ENCODE measurements at places on chromosomes 7 and 10.

- DNase-seq = no peak
Observed at GRCh38 chr10:14129770-14130169, 201.0 kb downstream of the FRMD4A start.

- no peak for DNase-seq
Observed at GRCh38 chr7:28787106-28787505, 171.0 kb downstream of the TRIL start.

DNA sequence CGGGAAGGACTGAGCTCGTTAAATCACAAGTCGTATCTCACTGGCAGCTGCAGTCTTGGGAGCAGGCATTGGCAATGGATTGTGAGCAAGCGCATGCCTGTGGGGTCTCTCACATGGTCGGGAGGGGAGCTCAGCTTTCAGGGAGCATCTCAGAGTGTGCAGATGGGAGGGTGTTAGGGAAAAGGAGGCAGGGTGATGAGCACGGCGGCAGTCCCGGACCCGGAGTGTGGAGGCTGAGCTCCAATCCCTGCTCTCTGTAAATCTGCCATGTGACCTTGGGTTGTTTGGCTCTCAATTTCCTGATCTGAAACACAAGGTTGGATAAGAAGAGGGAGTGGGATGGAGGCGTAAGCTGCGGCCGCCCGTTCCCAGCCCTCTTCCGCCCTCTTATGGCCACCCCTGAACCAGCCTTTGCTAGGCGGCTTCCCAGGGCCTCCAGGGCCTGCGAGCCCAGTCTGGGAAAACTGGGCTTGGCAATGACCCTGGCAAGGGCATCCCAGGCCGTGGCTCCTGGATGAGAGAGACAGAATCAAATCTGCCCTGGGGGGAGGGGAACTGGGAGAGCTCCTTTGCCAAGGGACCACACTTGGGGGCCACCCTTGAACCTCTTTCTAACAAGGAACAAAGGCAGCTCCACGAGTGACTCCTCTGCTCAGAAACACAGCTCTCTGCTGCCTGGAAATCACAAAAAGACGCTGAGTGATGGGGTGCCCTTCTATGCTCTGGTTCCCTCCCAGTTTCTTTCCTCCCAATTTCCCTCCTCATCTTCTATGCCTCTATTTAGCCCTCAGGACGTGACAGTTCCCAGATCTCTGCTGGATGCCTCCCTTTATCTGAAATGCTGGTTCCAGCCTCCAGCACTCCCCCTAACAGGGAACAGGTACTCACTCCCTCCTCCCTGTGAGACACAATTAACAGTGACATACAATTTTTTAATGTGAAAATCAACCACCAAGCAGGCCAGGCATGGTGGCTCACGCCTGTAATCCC lies 41.7 kb upstream of the LOXL4 start:
- DNase-seq = peak; percentile 84

- DNase-seq = no peak
Observed at GRCh38 chr10:132890301-132890700, 52.1 kb downstream of the CFAP46 start.

- DNase-seq = no peak
Observed at GRCh38 chr10:103646304-103646703, 152.8 kb downstream of the NEURL1 start.

DNA sequence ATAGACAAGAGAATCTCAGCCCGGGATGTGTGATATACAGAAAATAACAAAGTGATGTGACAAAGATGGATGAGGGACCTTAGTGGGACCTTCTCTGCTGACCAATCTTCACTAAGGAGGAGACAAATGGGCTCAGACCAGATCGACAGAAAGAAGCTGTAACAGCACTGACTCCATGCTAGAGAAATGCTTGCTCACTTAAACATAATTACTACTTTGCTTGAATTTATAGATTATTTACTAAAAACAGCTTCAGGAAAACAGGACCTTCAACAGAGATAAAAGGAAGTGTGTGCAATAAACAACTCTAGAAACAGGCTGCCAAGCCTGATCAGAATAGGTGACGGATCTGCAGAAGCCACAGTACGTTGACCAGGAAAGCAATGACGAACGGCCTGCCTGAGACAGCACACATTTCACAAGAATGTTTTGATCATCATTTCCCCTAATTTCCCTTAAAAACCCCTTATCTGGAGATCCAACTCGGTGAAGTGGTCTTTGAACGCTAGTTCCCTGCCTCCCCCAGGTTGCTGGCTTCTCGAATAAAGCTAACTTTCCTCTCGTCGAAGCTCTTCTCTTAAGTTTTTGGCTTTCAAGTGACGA lies 98.4 kb upstream of the STEAP1B start:
- no peak for DNase-seq

- DNase-seq = no peak
Observed at GRCh38 chr10:16626697-16627096, 105.0 kb upstream of the C1QL3 start.

DNA sequence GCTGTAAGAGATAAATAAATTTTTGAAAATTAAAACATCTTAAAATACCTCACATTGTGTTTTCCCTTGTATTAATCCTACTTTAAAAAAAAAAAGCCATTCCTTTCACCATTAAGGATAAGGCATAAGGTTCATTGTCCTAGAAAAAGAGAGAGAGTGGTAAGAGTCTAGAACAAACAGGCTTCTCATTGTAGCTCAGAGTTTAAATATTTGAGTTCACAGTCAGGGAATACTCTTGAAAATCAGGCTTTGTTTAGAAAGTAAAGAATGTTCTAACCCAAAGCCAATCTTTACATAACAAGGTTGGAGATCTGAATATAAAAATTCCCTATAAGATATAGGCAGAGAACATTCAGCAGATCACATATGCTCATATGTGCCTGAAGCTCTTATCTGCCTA lies 40.2 kb upstream of the TES start:
- no peak for DNase-seq

DNA sequence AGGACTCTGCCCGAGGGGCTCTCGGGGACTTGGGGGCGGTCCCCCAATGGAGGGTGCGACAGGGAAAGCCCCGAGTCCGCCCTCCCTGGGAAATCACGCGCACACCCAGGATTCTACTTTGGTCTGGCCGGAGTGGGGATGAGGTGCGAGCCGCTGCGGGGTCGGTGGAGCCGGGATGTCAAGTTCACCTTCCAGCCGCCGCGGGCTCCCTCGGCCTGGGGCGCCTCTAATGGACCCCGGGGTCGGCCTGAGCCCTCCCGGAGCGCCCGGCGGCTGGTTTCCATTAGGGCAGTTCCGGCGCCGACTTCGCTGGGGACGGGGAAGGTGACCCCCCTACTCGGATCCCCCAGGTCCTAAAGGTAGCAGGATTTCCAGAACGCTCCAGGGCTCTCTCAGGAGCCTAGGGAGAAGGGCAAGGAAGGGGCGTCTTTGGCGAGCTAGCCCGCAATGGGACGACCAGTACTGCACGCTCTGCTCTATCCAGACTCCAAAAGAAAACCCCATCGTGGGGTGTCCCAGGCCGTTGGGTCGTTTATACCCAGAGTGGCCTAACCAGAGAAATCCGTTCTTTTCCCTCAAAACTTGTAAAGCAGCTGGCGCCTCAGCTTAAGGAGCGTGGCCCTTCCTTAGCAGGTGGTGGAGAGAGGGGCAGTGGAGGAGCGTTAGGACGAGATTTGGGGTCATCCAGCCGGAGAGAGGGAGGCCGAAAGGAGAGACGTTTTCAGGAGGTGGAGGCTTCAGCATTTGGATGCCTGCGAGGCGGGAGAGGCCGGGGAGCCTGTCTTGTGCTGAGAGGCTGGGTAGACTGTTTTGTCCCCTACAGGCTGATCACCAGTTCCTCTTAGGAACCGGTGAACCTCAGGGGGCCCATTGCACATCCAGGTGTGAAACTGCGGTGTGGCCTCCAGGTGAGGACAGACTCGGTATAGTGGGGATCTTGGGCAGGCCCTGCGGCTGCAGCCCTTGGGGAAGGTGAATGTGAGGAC lies 860 bp upstream of the WDR86 start:
- peak; percentile 69 for DNase-seq

GRCh38 chr10:106816318-106817085 lies 348.0 kb downstream of the SORCS1 start:
- DNase-seq = no peak

DNA sequence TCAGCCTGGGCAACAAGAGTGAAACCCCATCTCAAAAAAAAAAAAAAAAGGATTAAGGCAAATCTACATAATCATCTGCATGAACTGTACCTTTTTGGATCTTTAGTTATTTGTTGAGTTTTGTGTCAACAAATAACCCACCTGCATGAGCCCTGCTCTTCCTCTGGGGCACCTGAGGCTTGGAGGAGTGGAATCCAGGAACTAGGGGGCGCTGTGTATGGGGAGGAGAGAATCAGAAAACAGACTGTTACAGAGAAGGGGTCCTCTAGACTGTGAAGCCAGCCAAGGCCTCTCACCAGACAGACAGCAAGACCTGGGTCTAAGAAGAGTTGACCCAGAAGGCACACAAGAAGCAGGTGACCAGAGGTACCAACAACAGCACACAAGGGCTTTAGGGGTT lies 682.8 kb upstream of the NRP1 start:
- DNase-seq = no peak

DNA sequence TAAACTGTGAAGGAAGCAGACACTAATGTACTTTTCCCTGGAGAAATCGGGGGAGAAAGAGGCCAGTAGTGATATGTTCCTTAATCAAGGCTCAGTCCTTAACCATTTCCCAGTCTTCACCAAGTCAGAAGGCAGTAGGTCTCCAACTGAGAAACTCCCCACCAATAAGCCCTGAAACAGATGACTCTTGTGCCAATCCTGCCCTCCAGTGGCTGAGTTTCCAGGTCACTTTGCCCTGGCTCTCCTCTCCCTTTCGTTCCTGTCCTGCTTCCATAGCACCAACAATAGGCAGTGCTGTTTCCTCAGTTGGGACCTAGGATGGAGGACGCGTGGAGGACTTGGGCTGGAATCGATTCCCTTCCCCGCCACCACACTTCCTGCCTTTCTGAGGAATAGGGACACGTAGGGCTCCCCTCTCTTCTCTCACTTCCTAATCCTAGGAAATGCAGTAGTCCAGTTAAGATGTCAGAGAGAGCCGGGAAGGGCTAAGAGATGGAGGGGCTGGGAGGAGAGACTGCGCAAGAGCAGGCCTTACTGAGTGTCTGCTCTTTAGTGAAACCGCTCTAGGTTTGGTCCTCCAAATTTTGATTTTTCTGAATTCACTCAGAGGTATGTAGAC lies 23.4 kb downstream of the ATOH7 start:
- peak; percentile 76 for DNase-seq

DNA sequence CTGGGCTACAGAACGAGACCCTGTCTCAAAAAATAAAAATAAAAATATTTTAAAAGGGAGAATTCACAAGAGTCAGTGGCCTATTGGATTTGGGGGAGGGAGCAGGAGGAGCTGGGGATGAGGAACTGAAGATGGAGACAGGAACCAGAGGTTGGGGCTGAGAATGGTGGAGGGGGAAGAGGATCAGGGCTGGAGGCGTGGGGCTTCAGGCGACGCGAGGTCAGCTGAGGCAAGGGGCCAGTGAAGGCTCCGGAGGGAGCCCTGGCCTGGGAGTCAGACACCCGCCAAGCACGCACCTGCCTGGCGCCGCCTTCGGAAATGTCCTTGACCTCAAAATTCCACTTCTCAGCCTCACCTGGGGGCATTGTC lies 671 bp upstream of the CLEC2L start:
- peak; percentile 12 for DNase-seq

GRCh38 chr10:25682203-25682851 lies 251.7 kb upstream of the MYO3A start:
- DNase-seq = no peak

- DNase-seq = no peak
Observed at GRCh38 chr7:46972205-46972604, 609.7 kb downstream of the TNS3 start.

DNA sequence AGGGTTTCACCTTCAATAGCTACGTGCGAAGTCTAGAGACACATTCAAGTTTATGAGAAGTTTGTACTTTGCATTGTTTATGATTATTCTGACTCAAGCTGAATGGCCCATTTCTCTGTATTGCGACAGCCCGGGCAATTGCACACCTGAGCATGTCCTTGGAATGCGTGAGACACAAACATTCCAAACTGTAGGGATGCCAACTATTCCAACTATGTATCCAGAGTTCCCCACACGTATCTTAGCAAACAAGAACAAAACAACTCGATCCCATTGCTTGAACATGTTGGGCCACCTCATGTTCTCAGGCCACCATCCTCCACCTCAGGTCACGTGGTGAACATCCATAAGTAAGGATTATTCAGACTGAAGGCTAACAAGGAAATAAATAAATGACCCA lies 51.4 kb upstream of the EGFR start:
- DNase-seq = no peak

- DNase-seq = no peak
Observed at GRCh38 chr7:78528964-78529363, 730.4 kb downstream of the PHTF2 start.

DNA sequence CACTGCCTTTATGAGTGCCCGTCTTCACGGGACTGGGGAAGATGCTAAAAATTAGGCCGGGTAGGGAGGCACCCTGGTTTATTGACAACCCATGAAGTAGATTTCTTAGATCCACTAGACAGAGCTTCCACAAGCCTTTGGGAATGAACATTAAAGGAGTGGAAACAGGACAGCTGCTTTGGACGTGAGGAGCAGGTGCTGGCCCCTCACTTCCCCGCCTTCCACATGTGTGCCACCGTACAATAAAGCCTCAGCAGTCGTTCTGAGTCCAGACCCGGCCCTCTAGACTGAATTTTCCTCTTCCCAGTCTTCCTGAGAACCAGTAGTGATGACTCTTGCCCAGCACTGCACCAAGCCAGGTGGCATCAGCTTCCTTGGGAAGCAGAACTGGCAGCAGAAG lies 282.4 kb downstream of the CELF2 start:
- no peak for DNase-seq

- no peak for DNase-seq
Observed at GRCh38 chr7:149735181-149735602, 38.2 kb downstream of the ZNF467 start.

GRCh38 chr7:150389532-150389816 lies 10.3 kb downstream of the ZNF775 start:
- no peak for DNase-seq

DNA sequence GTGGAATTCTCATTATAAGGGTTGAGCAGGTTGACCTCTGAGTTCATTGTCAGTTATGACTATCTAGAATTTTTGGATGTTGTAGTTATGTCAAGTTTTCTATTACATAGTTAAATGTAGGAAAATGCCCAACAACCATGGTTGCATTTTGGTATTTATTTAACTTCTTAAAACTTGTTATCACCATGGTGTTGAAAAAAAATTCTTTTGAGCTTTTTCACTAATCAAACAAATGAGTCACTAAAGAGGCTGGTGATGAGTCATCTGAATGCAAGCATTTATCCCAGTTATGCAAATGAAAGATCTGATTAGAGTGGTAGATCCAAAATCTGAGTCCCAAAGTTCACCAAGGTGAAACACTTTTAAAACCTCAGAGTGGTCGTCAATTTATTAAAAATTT lies 624.7 kb upstream of the IGFBP3 start:
- DNase-seq = no peak
